Colonic mucosa (tissue), 4 donors: ENCODE measurements at places on chromosomes 5 and 9. TPM values are rescaled to one million over a fixed set of nuclear protein-coding genes. Genes with fewer than 3 reads are reported as not detected.

The HTR4 gene
- 7.5 TPM for total RNA-seq

DNA sequence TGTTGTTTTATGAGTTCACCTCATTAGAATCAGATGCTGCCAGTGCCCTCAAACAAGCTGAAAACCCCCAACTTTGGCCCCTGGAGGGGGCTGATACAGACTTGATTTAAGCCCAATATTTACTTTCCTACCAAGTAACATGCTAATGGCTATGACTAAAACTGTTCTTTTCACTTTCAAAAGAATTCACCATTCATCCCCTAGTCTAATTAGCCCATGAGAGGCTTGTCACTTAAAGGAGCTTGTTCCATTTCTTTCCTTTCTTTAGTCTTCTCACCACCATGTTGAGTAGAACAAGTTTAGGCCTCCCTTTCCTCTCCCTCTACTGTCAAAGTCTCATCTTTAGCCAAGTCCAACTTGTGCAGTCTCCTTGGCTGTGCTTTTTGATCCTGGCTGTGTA is 50.4 kb downstream of the EPB41L4B start:
- H3K36me3 ChIP-seq = no peaks in the 10 kb centered on the region
- H3K27me3 ChIP-seq = no peaks in the 10 kb centered on the region
- H3K4me3 ChIP-seq = no peak overlapping the region
- no peak for DNase-seq

GRCh38 chr5:137808503-137809135 is 54.5 kb upstream of the HNRNPA0 start:
- no peaks in the 10 kb centered on the region for H3K27me3 ChIP-seq
- no peak for DNase-seq
- H3K4me1 ChIP-seq = no peaks in the 10 kb centered on the region

DNA sequence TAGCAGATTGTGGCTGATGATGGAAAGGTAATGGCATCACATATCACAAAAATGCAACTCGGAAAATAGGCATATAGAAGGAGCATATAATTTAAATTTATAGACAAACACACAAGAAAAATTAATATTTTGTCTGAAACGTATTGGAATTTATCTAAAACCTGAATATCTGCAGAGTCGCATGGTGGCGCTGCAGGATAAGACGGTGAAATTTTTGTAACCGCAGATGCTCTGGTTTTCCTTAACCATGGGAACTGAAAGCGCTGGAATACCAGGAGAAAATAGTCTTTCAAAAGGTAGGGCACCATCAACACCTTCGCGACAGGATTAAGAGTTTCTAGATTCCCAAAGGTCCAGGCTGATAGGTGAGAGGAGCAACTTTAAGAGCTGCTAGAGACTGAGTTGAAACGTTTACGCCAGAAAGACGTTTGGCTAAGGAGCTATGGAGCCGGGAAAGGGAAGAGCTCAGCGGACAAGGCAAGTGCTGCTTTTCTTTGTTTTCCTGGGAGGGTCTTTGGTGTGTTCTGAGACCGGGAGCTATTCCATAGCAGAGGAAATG is 11.0 kb upstream of the PCDHB15 start:
- no peaks in the 10 kb centered on the region for H3K4me1 ChIP-seq
- DNase-seq = no peak
- H3K36me3 ChIP-seq = no peaks in the 10 kb centered on the region
- no peaks in the 10 kb centered on the region for H3K27me3 ChIP-seq

The KCNT1 gene
- total RNA-seq = not detected
